ENCODE measurements at places on chromosomes 4 and X.

DNA sequence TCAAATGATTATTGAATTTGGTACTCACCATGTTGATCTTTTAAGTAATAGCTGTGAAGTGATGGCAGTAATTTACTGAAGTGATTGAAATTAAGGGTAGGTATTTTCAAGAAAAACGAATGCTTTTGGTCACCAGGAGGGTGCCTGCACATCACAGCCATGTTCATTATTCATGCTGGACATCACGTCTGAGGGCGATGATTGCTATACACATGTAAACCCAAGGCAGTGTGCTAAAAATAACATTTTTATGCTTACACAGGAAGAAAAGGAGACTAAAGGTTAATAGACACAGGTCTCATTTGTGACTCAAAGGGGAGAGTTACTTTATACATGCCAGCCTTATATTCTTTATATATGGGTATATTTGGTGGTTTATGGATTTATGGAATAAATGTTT, 1146.0 kb downstream of the NLGN4X start:
- no peak for DNase-seq

GRCh38 chrX:93741811-93742210, 67.8 kb downstream of the FAM133A start:
- DNase-seq = no peak

DNA sequence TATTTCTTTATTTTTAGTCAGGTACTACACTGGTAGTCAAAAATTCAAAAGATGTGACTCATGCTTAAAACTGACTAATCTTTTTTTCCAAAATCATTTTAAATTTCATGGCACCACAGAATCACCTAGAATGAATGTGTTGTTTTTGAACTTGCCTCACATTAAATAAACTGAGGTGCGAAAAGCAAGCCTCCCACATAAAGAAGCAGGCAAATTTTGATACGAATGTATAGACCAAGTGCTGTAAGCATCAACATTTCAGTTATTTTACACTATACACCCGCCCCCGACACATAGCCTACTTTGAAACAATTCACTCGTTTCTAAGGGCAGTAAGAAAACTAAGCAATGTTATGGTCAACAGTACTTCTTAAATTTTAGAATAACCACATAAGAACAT, 94.3 kb downstream of the MRPL1 start:
- no peak for DNase-seq

DNA sequence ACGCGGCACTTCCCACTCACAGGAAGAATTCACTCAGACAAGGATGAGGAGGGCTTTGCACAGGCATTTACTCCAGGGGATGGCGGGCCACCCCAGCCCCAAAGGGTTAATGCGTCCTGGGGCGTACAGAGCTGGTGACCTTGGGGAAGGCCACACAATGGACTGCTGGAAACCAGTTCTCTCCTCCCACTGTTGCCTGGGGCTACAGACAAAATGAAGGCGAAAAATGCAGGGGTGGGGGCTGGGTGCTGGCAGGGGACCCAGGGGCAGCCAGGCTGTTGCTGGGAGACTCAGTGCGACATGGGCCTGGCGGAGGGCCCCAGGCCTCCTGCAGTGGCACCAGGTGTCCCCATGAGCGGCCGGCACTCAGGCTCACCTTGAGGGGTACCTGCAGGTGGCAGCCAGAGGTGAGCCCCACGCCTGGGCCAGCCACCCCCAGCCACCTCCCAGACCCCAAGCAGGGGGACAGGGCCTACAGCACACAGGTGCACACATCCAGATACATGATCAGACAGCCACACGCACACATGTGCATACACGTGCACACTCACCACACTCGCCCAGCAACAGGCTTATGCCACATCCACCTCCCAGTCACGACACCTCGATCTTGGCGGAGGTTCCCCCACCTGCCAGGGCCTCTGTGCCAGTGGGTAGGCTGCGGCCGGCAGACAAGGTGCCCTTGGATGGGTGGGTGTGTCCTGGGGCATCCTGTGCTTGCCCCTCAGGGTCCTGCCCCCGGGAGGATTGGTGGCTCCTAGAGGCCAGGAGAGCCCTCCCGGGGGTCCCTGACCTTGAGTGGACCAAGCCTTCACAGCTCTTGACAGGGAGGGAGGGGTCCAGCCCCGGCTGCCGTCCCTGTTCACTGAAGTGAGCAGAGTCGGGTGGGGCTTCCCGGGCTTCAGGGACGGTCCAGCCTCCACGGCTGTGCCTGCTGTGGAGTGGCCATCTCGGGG, 13.1 kb downstream of the NAT8L start:
- DNase-seq = no peak

DNA sequence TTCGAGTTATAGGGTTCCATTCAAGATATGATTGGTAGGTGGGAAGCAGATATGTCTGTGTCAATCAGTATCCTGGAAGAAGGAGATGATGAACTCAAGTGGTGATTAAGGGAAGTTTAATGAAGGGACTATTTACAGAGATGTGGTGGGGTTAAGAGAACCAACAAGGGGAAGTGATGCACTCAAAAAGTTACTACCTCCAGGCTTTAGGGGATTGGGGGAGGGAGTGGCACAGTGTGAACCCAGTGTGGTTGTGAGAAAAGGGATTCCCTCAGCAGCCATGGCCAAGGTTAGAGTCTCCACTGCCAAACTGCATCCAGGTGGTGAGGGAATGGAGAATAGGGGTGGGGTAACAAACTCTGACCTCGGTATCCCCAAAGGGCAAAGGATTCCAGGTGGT, 27.9 kb downstream of the PKD2 start:
- DNase-seq = no peak

GRCh38 chr4:176964116-176964691, 171.5 kb upstream of the VEGFC start:
- no peak for DNase-seq

GRCh38 chrX:110442635-110443034, 84.0 kb downstream of the RTL9 start:
- no peak for DNase-seq

DNA sequence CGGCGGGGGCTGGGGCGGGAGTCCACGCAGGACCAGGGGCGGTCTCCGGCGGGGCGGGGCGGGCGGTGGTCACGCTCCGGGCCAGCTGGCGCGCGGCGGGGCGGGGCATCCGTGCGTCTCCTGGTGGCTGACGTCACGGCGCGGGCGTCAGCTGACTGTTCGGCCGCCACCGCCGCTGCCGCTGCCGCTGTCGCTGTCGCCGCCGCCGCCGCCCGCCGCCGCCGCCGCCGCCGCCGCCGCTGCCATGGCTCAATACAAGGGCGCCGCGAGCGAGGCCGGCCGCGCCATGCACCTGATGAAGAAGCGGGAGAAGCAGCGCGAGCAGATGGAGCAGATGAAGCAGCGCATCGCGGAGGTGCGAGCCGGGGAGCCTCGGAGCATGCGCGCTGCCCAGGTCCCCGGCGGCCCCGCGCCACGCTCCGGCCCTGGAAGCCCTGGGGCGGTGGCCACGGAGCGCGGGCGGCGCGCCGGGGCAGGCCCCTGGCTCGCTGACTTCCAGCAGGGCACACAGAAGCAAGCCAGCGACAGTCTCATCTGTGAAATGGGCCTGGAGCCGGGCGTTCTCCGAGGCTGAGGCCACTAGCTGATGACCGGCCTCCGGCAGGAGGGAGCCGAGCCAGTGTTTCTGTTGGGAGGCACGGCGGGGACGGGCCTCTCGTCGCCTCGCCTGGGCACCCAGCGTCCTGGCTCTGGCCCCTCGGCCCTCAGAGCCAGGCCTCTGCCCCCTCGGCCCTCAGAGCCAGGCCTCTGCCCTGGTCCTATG, at the start of gene FAM50A:
Gene FAM50A (plus strand): TSS at position 150 of the 763 bp plus-strand sequence. CDS start 95 bp downstream, at position 245.
- no peak for DNase-seq

DNA sequence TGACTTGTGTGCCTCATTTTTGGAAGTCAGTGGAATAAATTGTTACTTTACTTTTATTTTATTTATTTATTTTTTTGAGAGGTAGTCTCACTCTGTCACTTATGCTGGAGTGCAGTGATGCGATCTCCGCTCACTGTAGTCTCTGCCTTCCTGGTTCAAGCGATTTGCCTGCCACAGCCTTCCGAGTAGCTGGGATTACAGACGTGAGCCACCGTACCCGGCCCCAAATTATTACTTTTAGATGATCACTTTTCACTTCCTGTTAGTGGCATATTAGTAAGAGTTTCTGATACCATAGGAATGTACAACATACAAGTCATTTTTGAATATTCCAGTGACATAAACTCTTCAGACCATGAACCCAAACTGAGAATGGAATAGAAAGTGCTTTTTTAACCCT, 611.0 kb upstream of the MAGEB2 start:
- DNase-seq = no peak
